ENCODE measurements at places on chromosomes 12 and 14.

DNA sequence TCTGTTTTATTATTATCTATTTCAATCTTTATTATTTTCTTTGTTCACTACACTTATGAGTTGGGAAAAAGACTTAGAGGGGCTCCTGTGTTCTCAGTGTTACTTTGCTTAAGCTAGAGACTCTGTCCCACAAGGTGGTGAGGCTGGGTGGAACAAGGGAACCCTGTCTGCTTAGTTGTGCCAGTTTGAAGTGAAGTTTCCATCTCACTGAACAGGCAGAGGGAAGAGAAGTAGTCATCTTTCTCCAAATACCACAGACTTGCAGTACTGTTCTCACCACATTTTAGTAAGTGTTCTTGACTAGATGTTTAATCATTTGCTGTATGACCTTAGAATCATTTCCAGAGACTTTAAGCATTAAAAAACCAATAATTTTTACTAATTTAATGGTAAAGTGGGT, 195.7 kb upstream of the NEDD1 start:
- no peak for DNase-seq

- no peak for DNase-seq
Observed at GRCh38 chr14:39381366-39381765, 50.9 kb downstream of the FBXO33 start.

- no peak for DNase-seq
Observed at GRCh38 chr12:6606331-6607131, 648 bp downstream of the CHD4 start.

DNA sequence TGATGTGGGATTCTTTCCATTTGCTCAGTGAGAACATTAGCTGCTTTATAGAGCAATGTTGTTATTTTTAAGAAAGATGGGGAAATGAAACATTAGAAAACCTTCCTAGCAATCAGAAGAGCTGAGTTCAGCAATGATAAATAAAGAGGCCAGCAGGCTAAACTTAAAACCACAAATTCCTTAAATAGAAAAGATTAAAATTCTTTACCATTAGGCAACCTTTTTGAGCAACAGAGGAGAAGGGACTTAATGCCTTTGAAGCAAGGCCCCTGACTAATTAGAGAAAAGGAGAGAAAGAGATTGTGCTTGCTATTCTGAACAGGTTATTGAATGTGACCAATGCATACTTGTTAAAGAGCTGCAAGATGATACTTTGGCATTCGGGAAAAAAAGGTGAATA, 160.8 kb upstream of the LMO3 start:
- DNase-seq, result no peak

- no peak for DNase-seq
Observed at GRCh38 chr14:30420515-30420914, 138.4 kb upstream of the G2E3 start.

DNA sequence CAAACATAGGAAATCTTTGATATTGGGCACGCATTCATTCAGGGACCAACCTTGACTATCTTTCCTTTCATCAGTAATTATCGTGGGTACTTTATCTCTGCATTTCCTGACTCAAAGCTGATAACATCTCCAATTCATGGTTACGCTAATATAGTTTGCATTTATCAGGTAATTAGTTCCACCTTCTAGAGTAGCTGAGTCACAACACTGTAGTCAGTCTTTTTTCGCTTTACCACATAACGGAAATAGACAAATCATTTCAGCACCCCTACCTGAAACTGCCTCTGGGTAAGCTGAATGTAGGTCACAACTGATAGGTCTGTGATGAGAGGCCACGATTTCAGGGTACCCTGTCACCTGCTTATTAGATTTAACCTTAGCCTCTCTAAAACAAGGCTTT, 36.7 kb upstream of the IL22 start:
- no peak for DNase-seq

DNA sequence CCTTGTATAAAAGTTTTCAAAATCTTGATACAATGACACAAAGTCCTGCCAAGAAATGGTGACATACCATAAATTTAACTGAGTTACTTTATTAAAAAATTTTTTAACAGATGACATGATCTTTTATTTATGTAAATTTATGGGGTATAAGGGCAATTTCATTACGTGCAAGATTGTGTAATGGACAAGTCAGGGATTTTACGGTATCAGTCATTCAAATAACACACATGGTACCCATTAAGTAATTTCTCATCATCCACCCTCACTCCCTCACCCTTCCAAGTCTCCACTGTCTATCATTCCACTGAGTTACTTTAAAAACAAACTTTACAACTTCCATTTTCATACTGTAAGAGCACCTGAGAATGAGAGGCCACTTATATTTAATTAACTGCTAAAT, 37.4 kb downstream of the SPTLC2 start:
- no peak for DNase-seq

GRCh38 chr12:115473257-115473956, 789.4 kb upstream of the TBX3 start:
- DNase-seq, result no peak

DNA sequence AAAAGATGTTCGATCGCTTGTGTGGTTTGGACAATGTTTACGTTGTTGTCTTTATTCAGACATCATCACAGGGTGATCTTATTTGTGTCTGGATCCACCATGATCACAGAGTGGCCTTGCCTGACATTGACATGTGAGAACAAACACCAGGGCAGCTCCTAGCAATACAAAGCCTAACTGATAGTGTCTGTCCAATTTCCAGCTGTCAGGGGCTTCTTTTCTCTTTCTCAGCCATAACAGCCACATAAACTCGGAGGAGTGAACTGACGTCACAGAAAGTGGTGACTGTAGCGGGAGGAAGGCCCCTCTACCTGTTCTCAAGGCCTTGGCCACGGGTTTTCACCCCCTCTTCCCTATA, 5.8 kb upstream of the SLC6A13 start:
- DNase-seq, result no peak

GRCh38 chr14:65574611-65575010, 162.1 kb downstream of the FUT8 start:
- DNase-seq, result no peak

DNA sequence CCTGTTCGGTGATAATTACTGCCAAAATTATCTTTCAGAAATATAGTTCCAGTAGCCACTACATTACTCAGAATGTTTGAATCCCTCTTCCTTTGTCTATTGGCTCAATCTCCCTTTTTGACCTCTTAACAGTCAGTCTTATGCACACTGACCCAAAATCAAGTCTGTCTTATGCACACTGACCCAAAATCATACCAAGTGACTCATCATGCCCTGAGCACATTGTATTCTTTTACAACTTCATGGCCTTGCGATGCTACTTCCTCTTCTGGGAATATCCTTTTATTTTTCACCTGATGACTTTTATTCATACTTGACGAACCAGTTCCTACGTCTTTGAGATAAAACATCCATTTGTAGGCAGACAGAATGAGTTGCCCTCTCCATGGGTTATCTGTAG, 182.3 kb downstream of the NPAS3 start:
- DNase-seq, result no peak

All from stimulated activated CD4-positive, alpha-beta T cell treated with anti-CD3 and anti-CD28 coated beads, TNF-alpha, amount 100 ng/mL, for 1 hour (primary cell).